Psoas muscle (tissue), 8 donors: ENCODE measurements at places on chromosomes 4 and X. TPM values are rescaled to one million over a fixed set of nuclear protein-coding genes. Genes with fewer than 3 reads are reported as not detected.

DNA sequence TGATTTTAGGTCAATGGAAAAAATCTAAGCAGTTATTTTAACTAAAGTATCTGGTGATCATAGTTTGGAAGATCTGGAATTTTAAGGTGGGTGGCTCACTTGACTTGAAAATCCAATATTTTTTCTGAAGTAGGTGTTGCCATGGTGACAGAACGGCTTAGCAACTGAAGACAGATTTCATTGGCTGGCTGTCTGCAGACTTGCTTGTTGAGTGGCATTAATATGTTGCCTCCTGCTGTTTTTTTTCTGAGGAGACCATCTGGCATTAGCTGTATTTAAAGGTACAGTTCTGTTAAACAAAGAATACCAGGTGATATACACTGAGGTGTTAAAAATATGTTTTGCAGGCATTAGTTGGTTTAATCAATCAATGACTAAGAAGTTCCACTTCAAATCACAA lies 19.8 kb downstream of the CPE start:
- DNase-seq = no peak

- DNase-seq = no peak
Measured at GRCh38 chrX:107566604-107567262, 61.6 kb upstream of the PRPS1 start.

- no peak for DNase-seq
Measured at GRCh38 chr4:117793845-117794480, 240.3 kb upstream of the NDST3 start.

- DNase-seq = no peak
Measured at GRCh38 chrX:103187953-103188475, 26.9 kb upstream of the BEX4 start.

GRCh38 chrX:135981668-135982067 lies 3.6 kb upstream of the SLC9A6 start:
- DNase-seq = no peak

- no peak for DNase-seq
Measured at GRCh38 chr4:138341739-138342415, 99.7 kb upstream of the SLC7A11 start.

GRCh38 chrX:105816517-105816916 lies 5.8 kb upstream of the NRK start:
- DNase-seq = no peak

DNA sequence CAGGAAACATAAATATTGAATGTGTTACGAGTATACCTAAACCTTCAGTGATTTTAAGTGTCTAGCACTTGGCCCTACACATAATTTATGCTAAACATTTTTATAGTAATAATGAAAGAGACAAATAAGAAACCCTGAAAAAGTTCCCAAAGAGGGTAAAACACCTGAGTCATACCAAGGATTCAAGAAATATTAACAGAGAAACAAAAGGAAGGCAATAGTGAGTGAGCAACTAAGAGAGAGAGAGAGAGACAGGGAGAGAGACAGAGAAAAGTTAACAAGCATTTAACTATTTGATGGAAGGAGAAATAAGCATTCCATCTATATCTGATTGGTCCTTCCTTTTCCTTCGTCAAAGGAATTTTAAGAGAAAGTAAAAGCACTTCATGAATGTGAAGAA lies 743.6 kb upstream of the POU3F4 start:
- DNase-seq = no peak

DNA sequence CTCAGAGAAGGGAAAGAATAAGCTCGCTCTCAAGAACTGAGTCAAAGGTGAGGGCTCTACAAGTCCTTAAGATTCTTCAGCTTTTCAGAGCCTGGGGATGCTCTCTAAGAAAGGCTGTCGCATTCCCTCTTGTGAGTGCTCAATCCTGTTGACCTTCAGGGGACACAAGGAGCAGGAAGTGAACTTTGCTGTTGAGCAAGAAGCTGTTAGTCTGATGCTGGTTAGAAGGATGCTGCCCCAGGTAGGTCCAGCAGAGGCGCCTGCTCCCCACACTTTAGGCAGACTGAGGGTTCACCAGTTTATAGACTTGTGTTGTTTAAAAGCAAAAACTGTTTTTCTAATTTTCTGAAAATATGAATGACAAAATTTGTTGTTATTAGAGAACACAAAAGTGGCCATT lies 125.4 kb upstream of the SPOCK3 start:
- DNase-seq = no peak

DNA sequence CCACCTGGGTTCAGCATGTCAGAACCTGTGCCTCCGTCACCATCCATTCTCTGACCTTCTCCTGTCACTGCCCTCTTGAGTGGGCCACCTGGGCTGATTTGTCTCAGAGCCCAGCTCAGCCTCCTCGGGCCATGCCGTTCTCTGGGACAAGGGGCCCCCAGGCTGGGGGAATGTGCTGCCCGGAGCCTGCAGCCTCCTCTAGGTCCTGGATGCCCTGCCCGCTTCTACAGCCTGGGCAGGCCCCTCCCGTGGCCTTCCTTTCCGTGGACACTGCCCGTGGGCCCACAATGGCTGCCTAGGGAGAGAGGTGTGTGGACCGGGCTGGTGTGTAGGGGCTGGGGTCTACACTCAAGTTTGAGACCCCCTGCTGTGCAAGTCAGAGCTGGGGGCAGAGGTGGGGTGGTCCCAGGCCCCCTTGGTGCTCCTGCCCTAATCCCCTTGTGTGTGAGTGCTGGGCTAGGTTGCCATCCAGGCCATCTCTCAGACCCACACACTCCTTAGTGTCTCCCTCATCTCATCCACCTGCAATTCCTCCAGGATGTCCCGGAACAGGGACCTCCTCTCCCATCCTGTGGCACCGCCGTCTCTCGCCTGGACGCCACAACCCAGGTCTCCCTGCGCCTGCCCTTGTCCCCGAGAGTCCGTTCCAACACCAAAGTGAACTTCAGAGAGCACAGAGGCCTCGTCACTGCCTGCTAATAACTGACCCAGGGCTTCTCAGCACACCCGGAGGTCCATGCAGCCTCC lies 12.4 kb downstream of the PSAPL1 start:
- DNase-seq = peak; percentile 41

DNA sequence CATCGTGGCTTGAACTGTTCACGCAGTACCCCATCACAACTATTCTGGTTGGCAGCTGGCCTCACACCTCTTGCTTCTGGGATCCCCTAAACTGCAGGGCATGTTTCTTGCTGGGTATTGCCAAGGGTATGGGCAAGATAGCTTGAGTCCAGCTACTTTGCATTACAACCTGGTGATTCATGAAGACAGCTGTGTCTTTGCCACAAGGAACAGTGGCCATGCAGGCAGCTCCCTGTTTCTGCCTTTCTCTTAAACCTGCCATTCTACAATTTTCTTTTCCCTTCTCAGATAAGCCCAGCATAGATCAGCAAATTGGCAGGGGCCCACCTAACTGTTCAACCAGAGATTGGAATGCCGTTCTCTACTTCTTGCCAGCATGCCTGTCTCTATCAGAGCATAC lies 42.8 kb downstream of the TENM3 start:
- DNase-seq = no peak

- DNase-seq = no peak
Measured at GRCh38 chr4:96183611-96184010, 343.7 kb downstream of the PDHA2 start.

- DNase-seq = no peak
Measured at GRCh38 chr4:69323284-69323683, 43.0 kb downstream of the UGT2B28 start.

DNA sequence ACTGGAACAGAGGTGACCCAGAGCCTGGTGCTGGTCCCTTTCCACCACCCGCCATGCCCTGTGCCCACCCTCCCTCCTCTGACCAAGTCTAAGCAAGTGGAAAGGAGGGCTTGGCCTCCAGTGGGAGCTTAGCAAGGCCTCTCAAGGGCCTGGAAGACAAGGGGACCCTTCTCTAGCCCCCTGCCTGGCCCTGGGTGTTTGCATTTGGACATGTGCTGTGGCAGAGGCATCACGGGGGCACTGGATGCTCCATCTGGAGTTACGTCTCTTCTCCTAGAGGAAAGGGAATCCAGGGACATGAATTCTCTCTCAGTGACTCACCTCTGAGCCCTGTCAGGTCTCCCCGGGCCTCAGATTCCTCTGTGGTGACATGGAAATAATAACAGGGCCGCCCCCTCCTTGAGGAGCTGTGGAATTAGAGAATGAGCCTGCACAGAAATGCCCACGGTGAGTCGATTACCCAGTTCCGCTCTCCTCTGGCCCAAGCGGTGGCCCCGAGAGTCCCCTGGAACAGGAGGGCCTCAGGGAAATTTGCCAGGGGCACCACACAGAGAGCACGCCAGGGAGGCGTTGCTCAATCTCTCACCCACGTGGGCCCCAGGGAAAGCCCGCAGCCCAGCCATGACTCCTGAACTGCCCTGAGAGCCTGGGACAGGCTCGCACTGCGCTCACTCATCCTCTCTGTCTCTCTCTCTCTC lies 189.6 kb downstream of the BCOR start:
- peak; percentile 73 for DNase-seq

The NUDT11 gene
- total RNA-seq = 0.08 TPM

- no peak for DNase-seq
Measured at GRCh38 chrX:107700317-107700774, 72.0 kb downstream of the PRPS1 start.

DNA sequence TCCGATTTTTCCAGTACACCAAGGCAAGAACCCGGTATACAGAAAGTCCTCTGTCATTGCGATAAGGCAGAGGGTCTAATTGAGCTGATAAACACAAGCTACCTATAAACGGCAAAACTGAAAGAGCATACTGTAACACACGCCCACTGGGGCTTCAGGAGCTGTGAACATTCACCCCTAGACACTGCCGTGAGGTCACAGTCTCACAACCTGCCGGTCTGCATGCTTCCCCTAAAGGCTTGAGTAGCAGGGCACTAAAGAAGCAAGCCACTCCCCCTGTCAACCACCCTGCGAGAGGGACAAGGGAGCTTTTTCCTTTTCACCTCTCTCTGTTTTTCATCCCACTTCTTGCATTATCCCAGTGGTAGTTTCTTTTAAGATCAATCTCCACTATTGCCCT lies 22.4 kb upstream of the F9 start:
- DNase-seq = no peak

DNA sequence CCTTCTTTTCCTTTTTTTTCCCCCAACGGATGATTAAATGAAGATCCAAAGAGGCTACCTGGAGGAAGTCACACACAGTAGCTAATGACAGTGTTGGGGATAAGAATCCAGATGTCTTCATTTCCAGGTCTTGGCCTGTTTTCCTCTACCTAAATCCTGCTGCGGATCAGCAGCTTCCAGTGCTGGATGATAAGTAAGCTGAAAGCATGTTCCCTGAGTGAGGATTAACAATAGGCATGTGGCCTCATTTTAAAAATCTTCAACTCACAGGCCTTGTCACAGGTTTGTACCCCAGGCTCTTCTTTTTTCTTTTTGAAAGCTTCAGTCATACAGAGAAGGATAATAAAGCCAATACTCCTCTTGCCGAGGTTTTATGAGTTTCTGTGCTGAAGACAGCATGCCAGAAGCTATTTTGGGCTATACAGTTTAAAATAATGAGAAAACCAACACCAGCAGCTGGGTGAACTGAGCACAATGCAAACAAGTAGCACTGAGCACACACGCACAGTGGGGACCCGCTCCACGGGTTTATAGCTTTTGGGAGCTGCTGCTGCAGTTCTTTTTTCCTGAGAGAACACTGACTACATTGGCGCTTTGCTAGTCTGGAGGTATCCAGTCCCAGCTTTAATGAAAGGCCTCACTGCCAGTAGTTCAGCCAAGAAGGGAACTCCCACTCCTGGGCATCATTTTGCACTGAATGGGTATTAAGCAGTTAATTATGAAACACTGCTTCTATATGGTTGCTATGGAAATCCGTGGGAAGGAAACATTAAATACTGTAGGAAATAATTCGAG lies 184.2 kb upstream of the CTSO start:
- no peak for DNase-seq

The SPANXA1 gene
- not detected for total RNA-seq
